Esophagus squamous epithelium (tissue), 5 donors: ENCODE measurements at places on chromosomes 5 and 9. TPM values are rescaled to one million over a fixed set of nuclear protein-coding genes. Genes with fewer than 3 reads are reported as not detected.

Gene GABRB2
- total RNA-seq: 0.47 TPM

Gene PFN3
- total RNA-seq: not detected

Gene TOR4A
- total RNA-seq: 15.8 TPM

Gene CKMT2
- total RNA-seq: not detected

Gene SLC24A2
- total RNA-seq: not detected

Gene OR5C1
- not detected for total RNA-seq

Gene CLIC3
- total RNA-seq: 94.8 TPM

Gene SPAG8
- total RNA-seq: not detected

Gene TICAM2
- 2.7 TPM for total RNA-seq

Gene C9orf153
- total RNA-seq: not detected

Gene CDKN2B
- 65.0 TPM for total RNA-seq

Gene SAXO1
- not detected for total RNA-seq

Gene C1QTNF3
- 5.1 TPM for total RNA-seq

Gene SLC22A5
- 7.4 TPM for total RNA-seq

Gene CEL
- total RNA-seq: 1.9 TPM

Gene DRD1
- not detected for total RNA-seq

Gene NXNL2
- total RNA-seq: not detected
